ENCODE measurements at places on chromosomes 5 and 9.

- no peak for DNase-seq
Measured at GRCh38 chr9:7613931-7614330, 185.6 kb downstream of the DMAC1 start.

DNA sequence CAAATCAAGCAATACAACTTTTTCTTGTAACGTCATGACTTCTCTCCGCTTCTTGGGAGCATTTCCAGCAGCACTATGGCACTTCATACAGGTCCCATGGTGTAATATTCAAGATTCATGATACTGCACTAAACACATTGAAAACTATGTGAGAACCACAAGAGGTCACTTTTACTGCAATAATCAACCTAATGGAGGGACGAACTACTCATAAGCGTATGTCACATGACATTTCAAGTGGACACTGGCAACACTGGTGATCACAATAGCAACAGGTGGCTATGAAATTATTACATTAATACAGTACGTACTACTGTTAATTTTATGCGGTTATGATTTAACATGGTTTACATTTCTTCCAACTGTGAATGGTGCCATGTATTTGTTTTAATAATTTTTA lies 78.6 kb upstream of the TBC1D9B start:
- no peak for DNase-seq

- no peak for DNase-seq
Measured at GRCh38 chr5:122442938-122443337, 130.9 kb downstream of the SNCAIP start.

GRCh38 chr5:145718956-145719355 lies 116.2 kb downstream of the PRELID2 start:
- DNase-seq, result no peak

DNA sequence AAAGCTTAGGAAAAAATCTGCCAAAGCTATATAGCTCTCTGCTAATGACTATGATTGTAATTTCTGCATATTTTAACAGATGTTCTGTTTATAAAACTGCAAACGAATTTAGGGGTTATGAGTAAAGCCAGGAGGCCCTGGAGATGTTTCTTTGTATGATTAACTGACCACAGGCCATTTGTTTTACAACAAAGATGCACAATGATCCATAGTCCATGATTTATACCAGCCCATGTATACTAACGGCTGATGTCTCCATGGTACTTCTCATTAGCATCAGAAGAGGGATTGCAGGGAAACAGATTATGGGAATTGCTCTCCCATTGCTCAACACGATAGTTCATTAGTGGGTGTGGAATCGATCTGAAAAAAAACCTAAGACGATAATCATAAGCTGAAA lies 78.9 kb downstream of the PPP2R2B start:
- DNase-seq, result no peak

DNA sequence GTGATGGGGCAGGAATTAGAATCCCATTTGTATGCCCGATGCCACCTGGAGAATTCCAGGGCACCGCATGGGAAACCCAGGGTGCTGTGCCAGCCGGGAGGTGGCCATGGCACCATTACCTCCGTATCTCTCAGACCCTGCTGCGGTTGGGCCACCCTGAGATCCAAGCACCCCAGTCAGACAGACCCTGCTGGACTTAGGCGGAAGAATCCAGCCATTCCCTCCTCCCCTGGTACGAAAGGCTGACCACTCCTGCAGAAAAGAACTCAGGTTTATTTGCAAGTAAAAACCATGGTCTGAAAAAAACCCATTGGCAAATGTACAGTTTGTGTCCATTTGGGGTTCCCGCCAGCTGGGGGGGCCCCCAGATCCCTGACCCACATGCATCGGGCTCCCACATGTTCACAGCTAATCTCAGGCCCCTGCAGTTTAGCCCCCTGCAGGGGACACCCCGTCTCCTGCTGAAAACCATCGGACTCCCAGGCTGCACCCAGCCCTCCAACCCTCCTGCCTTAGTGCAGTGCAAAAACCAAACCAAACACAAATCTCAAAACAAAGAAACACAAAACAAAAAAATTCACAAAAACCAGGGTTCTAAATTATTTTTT lies 23.6 kb upstream of the SARDH start:
- DNase-seq, result no peak

GRCh38 chr5:107268241-107268640 lies 402.5 kb downstream of the EFNA5 start:
- DNase-seq, result no peak

DNA sequence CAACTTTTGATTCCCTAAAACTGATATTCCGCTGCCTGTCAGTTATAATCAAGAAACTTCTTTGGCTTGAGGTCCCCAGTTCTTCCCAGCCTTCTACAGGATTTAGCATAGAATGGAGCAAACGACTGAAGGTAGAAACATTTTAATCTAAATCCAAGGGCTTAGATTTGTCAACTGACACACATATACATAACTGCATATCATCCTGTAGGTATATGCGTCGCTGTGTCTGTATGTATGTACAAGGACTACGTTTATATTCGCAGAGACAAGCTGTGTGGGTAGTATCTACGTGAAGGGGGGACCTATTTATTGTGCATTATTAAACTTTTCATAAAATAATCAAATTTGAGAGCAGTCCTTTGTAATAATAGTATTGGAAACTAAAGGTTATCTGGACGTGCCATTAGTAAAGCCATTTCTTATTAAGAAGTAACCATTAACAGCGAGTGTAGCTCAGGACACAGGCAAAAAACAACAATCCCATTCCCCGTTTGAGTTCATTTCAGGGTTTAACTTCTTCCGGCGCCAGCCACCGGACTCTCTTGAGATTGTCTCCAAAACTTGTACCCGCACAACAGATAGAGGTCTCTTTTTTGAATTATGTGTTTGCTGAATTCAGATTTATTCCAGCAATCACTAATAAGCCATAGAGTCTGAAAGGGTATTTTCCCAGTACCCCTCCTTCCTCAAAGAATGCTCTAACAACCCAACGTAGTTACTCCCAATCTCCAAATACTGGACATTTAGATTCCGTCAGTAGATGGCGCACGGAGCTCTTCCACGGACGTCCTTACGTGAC lies 2.1 kb upstream of the MLLT3 start:
- no peak for DNase-seq

GRCh38 chr5:160020964-160021363 lies 12.0 kb downstream of the TTC1 start:
- DNase-seq, result no peak

DNA sequence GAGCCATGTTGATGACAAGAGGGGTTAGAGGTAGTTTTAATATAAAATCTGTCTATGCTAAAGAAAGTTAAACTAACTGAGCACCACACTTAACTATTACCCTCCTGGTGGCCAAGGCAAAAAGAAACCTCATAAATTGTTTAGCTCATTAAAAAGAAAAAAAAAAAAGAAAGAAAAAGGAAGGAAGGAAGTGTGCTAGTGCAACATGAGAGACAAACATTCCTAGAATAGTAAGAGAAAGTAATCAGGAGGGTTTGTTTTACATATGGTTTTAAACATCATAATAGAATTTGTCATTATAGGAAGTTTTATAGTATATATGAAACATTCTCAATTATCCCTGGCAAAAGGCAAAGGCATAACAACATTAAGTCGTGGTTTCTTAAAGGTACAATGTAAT lies 152.3 kb downstream of the SNX18 start:
- no peak for DNase-seq

DNA sequence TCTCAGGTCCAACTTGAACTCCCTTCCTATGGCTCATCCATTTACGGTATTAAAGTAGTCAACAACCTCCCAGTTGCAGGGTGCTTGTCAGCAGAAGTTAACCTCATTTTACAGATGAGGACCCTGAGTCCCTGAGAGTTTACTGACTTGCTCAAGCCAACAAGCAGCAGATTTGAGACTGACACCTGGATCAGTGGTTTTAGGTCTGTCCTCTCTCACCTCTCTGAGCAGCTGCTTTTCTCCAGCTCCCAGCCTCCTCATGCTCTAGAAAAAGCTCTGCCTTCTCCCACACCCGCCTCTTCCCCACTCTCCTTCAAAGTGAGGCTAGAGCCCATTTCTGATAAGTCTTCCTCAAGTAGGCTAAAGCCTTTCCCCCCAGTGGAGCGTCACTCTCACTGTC lies 56.4 kb downstream of the GABBR2 start:
- no peak for DNase-seq

DNA sequence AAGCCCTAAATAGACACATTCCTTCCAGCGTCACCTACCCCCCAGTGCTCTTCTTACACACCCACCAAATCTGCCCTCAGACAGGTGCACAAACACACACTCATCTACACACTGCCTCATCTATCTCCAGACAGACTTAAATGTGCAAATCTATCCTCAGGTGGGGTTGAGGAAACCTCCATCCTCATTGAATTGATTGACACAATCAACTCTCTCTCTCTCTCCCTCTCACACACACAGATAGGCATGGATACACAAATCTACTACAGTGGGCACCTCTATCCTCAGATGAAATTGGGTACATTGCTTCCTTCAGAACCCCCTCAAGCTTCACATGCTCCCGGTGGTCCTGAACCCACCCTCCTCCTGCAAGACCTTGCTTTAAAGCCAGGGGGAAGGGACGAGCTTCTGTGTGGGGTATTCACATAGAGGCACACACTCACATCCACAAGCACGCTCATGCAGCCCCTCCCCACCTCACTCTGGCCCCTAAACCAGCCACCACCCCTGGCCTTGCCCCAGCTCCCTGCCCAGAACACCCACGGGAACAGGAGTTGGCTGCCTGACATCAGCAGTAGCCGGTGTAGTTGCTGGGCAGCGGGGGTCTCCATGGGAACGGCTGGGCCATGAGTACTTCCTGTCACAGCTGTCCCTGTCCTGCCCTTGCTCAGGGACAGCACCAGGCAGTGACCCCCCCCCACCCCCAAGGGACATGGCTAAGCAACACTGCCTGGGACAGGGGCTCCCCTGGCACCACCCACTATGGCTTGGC lies 22.8 kb downstream of the PCDH1 start:
- no peak for DNase-seq

DNA sequence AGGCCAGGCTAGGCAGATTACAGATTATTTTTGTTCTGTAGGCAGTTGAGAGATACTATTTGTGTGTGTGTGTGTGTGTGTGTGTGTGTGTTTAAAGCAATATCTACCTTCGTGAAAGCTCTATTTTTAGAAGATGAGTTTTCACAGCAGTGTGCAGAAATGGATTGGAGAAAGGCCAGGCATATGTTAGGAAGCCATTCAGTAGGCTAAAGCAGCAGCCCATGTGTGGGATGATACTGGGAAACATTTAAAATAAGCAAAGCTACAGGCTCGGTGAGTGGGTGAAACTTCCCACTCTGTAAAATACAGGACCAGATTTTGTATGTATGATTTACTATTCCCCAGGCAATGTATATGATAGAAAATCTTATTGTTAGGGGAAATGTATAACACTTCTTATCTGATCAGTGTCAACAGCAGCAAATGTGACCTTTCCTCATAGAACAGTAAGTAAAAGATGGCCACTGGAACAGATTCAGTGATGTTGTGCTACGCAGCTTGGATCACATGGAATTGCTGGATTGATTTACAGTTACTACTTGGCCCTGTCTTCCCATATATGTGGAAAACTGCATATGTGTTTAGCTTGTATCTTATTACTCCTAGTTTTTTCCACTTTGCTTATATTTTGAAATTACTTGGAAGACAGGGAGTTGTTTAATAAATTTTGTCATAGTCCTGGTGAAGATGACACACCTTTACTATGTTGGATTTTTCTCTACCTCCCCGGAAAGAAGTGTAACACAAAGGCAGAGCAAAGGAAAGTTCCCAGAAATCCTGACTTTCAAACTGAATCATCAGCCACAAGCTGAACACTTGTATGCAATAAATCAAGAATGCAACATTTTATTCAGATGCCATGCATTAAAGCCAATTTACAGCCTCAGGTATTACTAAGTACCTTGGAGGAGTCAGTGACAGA lies 1077.7 kb upstream of the SEMA6A start:
- DNase-seq, result no peak
